CD4-positive, alpha-beta T cell treated with Interleukin-17A for 4 hours (primary cell): ENCODE measurements at places on chromosomes 6 and 20.

DNA sequence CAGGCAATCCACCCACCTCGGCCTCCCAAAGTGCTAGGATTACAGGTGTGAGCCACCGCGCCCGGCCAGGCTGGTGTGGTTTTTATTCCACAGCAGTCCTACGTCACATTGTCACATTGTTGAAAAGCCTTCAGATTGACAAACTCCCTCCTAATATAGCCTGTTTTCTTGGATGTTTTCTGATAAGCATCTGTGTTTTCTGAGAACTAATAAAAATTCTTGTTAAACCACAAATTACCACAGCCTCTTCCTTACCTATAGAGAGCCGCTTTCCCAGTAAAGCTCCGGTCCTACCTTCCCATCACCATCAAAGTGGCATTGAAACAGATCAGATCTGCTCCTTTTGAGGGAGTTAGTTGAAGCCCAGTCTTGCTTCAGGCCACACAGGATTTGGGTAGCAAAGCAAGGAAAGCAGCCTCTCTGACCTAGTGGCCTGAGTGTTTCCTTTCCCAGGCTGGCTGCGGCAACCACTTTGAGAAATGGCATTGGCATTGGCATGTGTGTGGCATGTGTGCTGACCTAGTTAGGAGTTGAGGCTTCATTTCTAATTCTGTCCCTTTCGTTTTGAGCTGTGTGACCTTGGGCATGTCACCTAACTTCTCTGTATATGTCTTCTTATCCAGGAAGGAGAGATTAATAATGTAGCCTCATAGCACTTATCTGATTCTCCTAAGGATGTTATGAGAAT lies 1.7 kb upstream of the PKIG start:
- no peak for DNase-seq

DNA sequence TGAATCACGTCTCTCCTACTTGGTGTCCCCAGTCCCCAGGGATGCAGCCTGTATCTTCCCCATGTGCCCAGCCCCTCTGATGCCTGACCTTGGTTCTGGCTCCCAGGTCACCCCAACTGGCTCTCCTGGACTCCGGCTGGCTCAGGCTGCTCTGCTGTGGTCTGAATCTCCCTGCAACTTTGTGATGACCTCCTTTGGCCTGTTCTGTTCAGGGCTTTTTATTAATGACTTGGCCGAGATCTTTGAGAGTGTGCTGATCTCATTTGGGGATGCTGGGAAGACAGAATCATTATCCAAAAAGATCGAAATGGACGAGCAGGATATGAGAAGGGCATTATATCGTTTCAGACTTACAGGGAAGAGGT lies 67.4 kb downstream of the IGF2R start:
- DNase-seq: no peak

- DNase-seq: no peak
Measured at GRCh38 chr6:124298730-124299129, 495.1 kb downstream of the NKAIN2 start.

- DNase-seq: no peak
Measured at GRCh38 chr20:57688295-57688694, 21.5 kb downstream of the PMEPA1 start.

GRCh38 chr6:140156131-140156530 lies 781.7 kb upstream of the CITED2 start:
- no peak for DNase-seq

DNA sequence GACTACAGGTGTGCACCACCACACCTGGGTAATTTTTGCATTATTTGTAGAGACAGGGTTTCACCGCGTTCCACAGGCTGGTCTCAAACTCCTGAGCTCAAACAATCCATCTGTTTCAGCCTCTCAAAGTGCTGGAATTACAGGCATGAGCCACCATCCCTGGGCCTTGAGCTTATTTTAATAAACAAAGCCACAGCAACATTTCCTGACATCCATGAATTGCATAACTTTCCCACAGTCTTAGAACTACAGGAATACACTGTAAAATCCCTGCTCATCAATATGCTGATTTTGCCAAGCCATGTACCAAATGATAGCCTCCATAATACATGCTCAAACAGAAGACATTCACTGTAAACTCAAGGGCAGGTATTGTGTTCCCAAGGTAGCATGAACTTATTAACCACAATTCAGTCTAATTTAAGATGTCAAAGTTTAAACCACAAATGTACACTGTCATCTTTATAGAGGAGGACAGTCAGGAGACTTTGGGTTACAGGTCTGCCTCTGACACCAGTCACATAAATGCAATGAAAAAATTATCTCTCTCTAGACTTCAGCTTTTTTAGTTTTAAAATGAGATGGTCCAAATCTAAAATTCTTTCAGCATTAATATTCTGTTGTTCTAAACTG lies 40.0 kb downstream of the NUDT3 start:
- no peak for DNase-seq

- no peak for DNase-seq
Measured at GRCh38 chr6:127243501-127243900, 23.2 kb upstream of the RNF146 start.

DNA sequence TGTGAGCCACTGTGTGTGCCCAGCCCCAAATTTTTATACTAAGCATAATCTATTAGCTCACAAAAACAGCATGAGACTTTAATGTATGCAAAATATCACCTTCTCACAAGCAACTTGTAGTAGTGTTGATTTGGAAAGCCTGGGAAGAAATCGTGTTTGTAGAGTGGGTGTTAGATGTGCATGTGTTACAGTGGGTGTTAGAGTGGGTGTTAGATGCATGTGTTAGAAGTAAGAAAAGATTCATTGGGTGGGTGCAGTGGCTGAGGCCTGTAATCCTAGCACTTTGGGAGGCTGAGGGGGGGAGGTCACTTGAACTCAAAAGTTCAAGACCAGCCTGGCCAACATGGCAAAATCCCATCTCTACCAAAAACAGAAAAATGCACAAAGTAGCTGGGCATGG lies 6.3 kb upstream of the SCAF8 start:
- DNase-seq: no peak

DNA sequence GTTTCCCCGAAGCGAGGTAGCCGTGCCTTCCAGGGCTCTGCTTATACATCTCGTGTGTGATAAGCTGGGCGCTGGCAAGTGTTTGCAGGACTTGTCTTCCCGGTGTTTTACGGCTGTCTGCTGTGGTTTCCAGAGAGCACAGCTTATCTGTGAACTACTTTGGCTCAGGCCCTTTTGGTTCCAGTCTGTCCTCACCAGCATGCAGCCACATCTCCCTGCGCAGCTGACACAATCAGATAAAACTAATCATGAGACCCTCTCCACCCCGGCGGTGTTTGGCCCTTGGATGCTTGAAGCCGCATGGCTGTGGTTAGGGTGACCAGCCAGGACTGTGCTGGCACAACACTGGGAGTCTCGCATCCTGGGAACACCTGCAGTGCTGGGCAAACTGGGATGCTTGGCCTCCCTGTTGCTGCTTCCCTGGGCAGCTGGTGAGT lies 241.8 kb upstream of the FOXQ1 start:
- DNase-seq: no peak

DNA sequence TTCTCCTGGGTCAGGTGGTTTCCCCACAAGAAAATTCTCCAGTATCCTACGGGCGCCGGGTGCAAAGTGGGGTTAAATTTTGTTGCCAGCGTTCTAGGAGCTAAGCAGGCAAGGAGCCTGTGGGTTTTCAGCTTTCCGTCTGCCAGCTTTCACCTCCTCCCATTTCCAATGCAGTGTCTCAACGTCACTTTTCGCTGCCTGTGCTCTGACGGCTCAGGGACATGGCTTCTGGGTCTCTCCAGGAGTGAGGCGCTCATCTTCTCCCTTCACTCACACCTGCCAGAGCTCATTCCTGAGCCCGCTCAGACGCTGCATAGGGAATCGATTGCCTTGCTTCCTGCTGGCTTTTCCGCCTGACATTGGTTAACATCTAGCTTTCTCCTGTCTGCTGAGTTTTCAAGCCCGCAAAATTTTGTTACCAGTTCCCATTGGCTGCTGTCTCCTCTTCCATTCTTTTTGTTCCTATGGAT lies 7.3 kb upstream of the NAA20 start:
- no peak for DNase-seq

- no peak for DNase-seq
Measured at GRCh38 chr20:5046656-5047339, 45.5 kb upstream of the SLC23A2 start.

GRCh38 chr6:447381-448165 lies 56.0 kb downstream of the IRF4 start:
- DNase-seq: peak; percentile 50
